Activated CD8-positive, alpha-beta memory T cell treated with anti-CD3 and anti-CD28 coated beads for 48 hours (primary cell): ENCODE measurements at places on chromosomes 3 and 15.

DNA sequence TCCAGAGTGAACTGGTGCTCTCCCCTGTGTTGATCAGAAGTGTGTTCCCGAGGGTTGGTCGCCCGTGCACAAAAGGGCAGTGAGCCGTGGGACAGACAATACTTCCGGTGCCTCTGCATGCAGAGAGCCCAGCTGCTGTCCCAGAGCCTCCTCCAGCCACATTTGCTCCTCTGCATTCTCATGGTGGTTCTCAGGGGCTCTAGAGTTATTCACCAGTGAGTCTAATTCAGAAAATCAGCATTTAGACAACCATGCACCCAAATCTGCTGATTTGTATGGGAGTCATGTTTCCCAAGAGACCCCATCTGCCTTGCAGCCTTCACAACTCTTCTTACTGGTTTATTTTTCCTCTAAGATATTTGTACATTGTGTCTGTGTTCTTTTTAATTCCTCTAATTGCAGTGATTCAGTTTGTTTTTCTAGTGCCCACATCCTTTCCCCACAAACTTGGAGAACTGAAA is 107.0 kb upstream of the SPRED1 start:
- no peak for DNase-seq

- DNase-seq = no peak
Measured at GRCh38 chr3:102112704-102113230, 263.5 kb downstream of the NFKBIZ start.

DNA sequence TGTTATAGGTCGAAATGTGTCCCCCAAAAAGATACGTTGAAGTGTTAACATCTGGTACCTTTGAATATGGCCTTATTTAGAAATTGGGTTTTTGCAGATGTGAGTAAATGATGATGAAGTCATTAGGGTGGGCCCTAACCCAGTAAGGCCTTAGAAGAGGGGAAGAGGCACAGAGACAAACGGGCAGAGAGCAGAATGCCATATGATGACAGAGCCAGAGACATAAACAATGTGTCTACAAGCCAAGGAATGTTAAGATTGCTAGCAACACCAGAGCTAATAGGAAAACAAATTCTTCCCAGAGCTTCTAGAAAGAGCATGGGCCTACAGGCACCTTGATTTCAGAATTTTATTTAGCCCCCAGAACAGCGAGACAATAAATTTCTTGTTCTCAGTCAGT is 693.1 kb upstream of the NECTIN3 start:
- no peak for DNase-seq

DNA sequence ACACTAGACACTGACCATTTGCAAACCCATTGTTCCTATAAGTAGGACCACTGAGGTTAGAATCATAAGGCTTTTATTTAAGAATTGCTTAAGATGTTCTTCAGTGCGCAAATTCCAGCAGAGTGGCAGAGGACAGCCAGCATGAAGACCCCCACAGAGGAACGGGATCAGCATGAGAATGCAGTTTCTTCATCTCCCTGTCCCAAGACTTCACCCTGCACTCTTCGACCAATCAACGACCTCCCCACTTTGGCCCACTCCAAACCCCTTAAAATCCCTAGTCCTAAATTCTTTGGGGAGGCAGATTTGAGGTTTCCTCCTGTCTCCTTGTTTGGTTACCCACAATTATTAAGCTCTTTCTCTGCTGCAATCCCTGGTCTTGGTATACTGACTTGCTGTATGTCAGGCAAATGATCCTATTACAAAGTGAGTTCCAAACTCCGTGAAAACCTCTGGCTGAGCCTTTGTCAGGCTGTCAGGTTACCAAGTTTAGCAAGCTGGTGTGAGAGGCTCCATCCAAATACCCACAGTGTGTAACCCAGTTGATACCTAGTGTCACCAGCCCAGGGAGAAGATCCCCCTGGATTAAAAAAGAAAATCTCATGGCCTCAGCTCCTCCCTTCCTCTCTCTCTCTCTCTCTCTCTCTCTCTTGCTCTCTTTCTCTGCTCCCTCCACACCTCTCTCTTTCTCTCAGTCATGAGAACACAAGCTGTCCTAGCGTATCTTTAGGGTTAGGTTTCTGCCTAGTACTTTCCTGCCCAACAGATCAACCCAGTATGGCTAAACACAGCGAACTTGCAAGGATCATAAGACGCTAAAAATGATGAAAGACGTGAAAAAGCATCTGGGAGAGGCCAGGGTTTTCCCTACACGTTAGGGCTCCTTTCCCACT is 15.8 kb upstream of the RBSN start:
- no peak for DNase-seq

GRCh38 chr3:130779486-130779885 is 32.9 kb upstream of the PIK3R4 start:
- DNase-seq = no peak

GRCh38 chr15:78374436-78375393 is 34.6 kb downstream of the CRABP1 start:
- no peak for DNase-seq

- no peak for DNase-seq
Measured at GRCh38 chr3:113405180-113405579, 36.1 kb downstream of the CFAP44 start.

- DNase-seq = no peak
Measured at GRCh38 chr3:156033428-156033827, 87.0 kb upstream of the KCNAB1 start.

DNA sequence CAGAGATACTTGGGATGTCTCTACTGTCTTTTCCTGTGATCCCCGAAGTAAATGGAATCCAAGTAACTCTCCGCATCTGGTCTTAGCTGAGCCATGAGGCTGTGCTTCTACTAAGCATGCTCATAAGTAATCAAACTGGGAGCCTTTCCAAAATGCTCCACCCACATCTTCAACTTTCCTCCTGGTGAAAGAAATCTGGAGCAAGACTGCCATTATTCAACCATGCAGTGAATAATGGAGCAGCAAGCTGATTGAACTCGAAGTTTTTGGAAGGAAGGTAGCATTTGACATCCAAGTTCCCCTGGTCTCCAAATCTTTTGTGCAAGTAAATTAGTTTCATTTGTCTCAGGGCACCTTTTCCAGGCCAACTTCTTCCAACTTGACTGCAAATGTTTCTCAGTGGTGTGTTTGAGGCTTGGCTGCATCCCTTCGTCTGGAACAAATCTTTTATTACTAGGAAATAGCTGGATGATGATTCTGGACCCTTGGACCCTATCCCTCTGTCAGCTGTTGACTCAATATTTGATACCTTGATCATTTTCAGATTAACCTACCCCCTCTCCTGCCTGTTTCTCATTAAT is 19.4 kb downstream of the GXYLT2 start:
- DNase-seq = no peak

DNA sequence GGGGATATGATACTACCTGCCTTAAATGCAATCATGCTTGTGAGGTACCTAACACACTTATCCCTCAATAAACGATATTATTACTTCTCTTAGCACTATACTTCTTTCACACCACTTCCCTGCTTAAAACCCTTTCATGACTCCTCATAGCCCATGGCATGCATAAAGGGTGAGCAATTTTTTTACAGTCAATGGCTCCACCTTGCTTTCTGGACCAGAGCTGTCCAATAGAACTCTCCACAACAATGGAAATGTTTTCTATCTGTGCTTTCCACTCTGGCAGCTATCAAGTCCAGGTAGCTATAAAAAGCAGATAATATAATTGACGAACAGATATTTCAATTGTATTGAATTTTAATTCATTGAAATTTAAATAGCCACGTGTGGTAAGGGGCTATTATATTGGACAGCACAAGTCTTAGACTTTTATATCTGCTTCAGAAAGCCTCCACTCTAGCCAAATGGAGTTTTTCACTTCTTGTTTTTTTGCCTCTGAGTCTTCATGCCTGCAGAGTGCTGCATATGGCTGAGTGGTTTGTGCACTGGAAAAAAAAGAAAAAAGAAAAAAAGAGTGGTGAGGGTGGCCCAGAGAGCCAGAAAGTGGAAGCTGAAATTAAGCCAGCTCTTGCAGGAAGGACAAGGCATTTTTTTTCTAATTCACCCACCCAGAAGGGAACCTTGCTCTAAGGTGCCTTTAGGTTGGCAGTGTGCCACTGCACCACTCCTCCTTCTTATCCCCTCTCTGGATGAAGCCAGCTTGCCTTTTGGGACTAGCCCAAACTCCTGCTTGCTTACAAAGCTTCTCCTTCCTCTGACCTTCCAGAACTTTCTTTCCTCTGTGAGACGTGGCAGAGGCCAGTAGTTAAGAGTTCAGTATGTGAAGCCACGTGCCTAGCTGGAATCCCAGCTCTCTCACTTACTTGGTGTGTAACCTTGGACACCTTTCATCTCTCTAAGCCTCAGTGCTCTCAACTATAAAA is 239.0 kb upstream of the LRTM1 start:
- DNase-seq = no peak

DNA sequence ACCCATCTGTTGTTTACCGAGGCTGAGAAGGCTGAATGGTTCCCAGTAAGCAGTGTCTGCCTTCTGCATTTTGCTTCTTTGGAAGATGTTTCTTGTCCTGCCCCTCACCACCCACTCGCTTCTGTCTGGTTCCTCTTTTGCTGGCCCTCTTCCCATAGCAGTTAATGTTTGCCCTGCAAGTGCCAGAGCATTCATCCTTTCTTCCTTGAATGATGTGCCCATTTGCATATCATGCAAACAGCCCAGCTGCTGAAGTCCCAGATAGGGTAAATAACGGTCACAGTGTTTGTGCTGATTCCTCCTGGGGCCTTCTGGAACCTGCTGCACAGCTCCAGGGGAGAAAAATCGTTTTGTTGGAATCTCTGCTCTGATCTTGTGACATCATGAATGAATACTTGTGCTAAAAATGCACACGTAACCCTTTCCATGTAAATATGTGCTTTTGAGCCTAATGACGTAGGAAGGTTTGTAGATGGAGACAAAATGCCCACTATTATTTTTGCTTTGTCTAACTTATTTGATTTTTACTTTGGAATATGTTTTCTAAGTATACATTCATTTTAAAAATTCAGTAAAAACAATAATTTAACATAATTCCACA is 381.0 kb downstream of the SOX2 start:
- DNase-seq = no peak

DNA sequence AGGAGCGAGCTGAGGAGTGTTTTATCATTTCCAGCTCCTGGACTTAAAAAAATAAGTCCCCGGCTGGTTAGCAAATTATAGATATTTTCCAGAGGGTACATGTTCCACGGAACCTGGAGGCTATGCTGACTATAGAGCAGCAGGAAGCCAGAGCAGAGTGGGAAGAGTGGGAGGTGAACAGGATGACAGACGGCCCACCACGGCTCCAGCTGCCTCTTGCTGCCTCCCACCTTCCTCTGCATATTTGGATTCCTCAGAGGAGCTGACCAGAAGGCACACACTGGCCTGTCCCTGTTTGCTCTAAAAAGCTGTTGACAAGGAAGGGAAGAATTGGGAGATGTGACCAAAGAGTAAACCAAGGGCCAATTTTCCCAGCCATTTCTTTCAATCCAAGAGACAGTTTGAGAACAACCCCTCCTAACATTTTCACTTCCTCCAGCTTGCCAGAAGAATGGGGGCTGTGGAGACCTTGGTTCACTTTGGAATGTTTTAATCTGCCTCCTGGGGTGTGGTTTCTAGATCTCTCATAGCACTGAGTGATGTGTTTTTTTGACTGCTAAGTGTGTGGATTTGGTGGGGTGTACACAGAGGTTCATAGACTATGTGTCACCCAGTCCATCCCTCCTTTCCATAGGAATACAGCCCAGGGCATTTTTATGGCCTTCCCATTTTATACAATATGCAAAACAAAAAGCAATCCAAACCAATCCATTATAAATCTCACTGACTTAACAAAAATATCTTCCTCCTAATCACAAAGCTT is 36.8 kb downstream of the HGD start:
- DNase-seq = no peak

- DNase-seq = no peak
Measured at GRCh38 chr3:24688446-24689148, 193.9 kb upstream of the THRB start.

GRCh38 chr3:143736205-143736997 is 111.9 kb downstream of the SLC9A9 start:
- no peak for DNase-seq

- no peak for DNase-seq
Measured at GRCh38 chr3:141677701-141678100, 60.4 kb upstream of the RNF7 start.

GRCh38 chr3:35635407-35635806 is 3.9 kb upstream of the ARPP21 start:
- DNase-seq = no peak

- DNase-seq = no peak
Measured at GRCh38 chr3:115187149-115187757, 40.2 kb upstream of the ZBTB20 start.

- DNase-seq = no peak
Measured at GRCh38 chr3:4355401-4356219, 52.4 kb downstream of the SETMAR start.

DNA sequence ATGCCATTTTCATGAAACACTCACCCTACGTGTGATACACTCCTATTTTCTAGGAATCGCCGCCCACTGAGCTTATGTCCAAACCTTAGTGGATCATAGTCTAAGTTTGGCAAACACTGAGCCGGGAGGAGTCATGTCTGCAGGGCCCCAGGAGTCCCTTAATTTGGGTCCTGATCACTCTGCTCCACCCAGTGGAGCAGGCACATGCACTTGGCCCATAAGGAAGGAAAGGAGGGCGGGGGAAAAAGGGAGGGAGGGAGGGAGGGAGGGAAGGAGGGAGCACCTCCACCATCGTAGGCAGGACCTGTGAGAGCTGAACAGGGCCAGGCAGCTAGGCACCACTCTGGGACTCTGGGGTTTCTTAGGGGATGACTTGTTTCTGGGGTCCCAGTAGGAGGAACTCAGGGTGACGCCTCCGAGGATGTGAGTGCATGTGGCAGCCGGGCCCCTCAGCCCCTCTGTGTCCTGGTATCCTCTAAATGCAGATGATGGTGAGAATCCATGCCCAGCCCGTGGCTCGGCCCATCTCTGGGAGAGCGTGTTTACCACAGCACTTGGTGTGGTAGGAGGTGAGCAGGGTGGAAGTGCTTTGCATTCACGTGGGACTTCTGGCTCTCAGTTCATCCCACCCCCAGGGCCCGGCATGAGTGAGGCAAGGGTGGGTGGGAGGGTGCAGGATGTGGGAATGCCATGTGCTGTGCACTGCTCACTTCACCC is 109.4 kb downstream of the KLF13 start:
- DNase-seq = no peak
